ENCODE measurements at places on chromosomes 4 and X.

DNA sequence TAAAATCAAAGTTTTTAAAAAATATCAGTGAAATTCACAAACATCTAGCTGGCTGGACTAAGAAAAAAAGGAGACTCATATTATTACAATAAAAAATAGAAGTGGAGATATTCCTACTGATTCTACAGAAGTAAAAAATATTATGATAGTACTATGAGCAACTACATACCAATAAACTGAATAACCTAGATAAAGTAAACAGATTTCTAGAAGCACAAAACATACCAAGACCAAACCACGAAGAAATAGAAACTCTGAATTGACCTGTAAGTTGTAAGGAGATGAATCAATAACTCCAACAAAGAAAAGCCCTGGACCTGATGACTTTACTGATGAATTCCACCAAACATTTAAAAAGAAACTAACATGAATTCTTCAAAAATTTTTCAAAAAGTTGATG, 867.3 kb downstream of the PCDH18 start:
- no peak for DNase-seq

- no peak for DNase-seq
These were observed 205.7 kb downstream of the FAT4 start for GRCh38 chr4:125520258-125520990.

DNA sequence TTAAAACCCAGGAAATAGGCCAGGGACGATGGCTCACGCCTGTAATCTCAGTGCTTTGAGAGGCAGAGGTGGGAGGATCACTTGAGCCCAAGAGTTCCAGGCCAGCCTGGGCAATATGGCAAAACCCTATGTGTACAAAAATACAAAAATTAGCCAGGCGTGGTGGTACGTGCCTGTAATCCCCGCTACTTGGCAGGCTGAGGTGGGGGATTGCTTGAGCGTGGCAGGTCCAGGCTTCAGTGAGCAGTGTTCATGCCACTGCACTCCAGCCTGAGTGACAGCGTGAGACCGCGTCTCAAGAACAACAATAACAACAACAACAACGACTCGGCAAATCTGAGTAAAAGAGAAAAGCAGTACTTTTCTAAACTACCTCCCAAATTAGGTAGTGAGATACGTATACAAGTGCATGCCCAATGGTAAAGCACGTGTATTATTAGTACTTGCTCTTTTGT, 13.0 kb upstream of the NDUFC1 start:
- no peak for DNase-seq

GRCh38 chr4:8676676-8677075, 84.1 kb downstream of the CPZ start:
- DNase-seq: no peak

GRCh38 chr4:173834151-173834550, 304.1 kb upstream of the HAND2 start:
- DNase-seq: no peak

GRCh38 chrX:56765811-56766553, 36.9 kb downstream of the NBDY start:
- no peak for DNase-seq
